Stimulated activated CD8-positive, alpha-beta memory T cell treated with anti-CD3 and anti-CD28 coated beads, Interleukin-15, amount 100 ng/mL, for 48 hours (primary cell): ENCODE measurements at places on chromosomes 5 and 9.

- DNase-seq = no peak
These were observed 56.0 kb upstream of the OR13F1 start for GRCh38 chr9:104448036-104448435.

GRCh38 chr5:157449011-157449723 is 10.8 kb upstream of the NIPAL4 start:
- no peak for DNase-seq

- DNase-seq = no peak
These were observed 142.5 kb upstream of the LPAR1 start for GRCh38 chr9:111180811-111181210.

DNA sequence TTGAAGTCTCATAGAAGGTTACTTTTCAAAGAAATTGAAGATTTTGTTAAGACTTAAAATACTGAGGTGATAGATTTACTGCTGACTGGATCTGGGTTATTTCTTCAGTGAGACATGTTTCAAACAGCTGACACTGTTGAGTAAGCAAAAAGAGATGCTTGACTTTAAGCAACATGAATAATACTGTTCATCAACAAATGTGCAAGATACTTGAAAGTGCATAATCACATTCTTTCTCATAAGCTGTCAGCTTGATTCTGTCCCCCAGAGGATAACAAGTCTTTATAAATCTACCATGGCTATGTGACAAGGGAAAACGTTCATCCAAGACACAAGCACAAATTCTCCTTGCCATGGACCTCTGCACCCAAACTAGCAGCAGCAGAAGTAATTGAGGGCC is 260.1 kb upstream of the CDH18 start:
- no peak for DNase-seq

DNA sequence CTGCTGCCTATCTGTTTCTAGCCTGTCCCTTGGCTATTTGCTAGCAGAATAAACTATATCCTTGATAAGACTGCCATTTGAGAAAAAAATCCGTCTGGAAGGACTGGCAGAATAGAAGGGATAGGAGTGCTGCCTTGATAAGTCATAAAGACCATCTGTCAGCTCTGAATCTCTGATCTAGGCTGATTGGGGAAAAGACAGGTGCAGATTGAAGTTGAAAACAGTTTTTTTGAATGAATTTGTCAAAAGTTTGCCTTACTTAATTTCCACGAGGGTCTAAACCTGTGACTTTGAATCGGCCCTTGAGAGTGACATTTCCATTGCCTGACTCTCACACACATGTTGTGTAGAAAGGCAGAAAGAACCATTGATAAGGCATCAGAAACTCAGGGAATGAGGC is 218.6 kb downstream of the MAN2A1 start:
- no peak for DNase-seq

- DNase-seq = no peak
These were observed 279.3 kb upstream of the DAP start for GRCh38 chr5:11040345-11040744.

GRCh38 chr5:67409126-67409777 is 212.7 kb upstream of the CD180 start:
- no peak for DNase-seq

DNA sequence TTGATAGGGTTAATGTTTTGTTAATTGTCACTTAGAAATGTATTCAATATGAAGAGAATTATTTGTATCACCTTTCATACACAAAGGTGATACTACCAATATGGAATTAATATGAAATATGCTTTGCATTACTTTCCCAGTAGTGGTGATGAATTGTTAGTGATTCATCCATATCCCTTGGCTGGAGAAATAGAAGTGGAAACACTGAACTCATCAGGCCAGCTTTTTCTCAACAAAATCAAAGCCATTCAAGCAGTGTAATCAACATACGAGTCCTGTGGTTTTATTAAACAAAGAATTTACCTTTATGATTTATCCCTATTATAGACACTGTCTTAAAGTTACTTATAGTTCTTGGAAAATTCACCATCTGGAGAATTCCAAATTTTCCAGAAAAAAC is 264.0 kb upstream of the MEF2C start:
- no peak for DNase-seq

DNA sequence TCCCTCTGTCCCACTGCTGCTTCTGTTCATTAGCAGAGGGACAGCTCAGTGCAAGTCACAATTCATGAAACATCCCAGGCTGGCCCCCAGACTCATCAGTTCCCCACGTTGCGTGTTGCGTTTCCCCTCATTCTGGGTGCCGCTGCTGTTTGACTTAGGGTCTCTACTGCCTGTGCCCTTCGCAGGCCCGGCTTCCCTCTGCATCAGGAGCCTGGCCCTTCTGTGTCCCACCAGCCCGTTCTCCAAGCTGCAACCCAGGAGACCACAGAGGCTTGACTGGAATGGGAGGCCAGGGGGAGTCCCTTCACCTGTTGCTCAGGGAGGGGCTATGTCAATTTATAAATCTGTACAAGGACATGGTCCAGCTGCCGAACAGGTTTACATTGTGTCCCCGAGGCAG is 53.9 kb upstream of the SUSD3 start:
- no peak for DNase-seq

DNA sequence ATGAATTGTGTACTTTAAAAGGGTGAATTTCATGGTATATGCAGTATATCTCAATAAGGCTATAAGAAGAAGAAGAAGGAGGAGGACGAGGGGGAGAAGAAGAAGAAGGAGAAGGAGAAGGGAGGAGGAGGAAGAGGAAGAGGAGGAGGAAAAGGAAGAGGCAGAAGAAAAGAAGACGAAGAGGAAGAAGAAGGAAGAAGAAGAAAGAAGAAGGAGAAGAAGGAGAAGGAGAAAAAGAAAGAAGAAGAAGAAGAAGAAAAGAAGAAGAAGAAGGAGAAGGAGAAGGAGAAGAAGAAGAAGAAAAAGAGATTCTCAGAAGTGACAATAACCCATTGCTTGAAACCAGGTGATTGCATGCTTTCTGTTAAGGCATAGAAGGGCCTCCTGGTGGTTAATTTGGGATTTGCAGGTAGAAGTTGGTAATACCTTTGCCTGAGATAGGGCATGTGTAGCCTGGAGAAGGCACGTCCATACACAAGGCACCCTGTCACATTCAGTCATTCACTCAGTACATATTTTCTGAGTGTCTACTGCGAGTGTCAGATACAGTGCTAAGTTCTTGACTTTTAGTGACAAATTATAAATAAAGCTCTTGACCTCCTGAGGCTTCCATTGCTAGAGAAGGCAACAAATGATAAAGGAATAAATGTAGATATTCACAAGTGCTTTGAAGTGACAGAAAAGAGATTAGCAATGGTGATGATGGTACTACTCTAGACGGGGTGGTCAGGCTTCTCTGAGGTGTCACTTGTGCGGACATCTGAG is 231.3 kb downstream of the NPR3 start:
- DNase-seq = no peak

DNA sequence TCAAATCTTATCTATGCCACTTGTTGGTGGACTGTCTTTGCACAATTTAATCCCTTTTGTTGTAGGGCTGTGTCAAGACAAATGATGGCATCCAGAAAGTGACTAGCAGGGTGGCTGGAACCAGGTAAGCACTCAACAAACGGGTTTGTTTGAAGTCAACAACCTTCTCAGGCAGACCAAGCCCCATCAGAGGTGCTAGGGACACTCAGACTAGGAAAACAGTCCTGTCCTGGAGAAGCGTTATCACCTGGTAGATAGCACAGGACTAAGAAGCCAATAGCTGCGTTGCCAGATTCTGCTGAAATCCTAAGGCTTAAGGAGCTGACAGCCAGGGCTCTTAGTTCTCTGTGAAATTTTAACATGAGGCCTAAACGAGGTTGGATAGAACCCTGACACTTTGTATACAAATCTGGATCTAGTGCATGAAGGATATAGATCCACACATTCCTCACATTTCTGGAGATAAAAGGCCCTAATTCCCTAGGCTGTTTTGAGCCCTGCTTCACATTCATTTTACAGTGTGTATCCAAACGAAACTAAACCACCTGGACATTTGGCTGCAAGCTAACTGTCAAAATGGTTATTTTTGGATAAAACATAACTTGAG is 179.8 kb downstream of the DCP2 start:
- DNase-seq = no peak

DNA sequence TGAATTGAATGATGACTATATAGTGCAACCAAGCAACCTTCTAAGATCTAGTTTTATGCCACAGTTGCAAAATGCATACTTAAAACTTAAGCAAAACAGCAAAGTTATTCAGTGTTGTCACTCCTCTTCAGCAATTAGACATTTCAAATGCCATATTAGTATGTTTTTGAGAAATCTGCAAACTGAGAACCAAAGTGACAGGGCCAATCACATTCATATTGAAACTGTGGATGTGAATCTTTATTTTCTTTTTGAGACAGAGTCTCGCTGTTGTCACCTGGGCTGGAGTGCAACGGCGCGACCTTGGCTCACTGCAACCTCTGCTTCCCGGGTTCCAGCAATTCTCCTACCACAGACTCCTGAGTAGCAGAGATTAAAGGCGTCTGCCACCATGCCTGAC is 249.2 kb upstream of the EFNA5 start:
- DNase-seq = no peak

DNA sequence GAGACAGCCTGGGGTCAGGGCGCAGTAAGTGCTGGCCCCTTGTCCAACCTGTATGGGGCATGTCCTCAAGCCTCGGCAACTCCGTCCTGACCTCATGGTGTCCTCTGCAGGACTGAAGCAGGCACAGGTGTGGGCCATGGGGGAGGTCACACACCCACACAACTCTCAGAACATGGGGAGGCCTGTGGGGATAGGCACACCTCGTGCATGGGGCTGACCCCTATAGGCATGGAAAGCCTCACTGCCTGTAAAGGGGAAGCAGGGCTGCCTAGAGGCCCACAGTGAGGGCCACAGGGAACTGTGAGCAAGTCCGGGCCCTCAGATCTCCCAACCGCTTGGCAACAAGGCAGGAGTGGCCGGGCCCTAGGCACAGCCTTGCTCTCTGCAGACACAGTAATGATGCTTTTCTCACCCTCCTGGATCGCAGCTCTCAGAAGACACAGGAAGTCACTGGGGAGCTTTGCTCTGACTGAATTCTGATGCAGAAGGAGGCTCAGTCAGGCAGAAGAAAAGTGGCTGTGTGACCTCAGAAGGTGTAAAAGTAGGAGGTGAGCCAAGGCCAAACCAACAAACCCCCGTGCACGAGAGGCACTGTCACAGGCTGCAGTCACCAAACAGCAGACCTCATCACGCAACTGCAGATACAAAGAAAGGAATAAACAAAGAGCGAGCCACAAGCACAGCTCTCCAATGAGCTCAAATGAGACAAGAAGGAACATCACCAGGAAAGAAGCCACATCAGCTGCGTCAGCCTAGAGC is 5.4 kb downstream of the IPPK start:
- no peak for DNase-seq

- no peak for DNase-seq
These were observed 4.0 kb downstream of the CMBL start for GRCh38 chr5:10303699-10304170.

- no peak for DNase-seq
These were observed 788 bp downstream of the ZNF346 start for GRCh38 chr5:177023303-177023664.

DNA sequence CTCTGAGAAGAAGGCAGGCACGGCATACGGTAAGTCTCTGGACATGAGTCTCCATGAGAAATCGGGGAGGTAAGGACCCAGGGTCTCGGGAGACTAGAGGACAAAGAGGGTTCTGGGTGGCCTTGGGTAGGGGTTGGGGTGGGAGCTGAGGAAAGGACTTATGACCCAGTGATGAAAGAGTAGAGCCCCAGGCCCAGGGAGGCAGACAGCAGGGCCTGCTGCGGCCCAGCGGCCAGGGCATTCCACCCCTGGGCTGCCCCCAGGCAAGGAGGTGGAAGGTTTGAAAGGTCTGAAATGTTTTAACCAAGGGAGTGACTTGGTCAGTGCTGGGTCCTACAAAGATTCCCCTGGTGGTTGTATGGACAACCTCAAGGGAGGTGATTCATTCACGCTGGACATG is 89.1 kb downstream of the CRB2 start:
- DNase-seq = no peak

DNA sequence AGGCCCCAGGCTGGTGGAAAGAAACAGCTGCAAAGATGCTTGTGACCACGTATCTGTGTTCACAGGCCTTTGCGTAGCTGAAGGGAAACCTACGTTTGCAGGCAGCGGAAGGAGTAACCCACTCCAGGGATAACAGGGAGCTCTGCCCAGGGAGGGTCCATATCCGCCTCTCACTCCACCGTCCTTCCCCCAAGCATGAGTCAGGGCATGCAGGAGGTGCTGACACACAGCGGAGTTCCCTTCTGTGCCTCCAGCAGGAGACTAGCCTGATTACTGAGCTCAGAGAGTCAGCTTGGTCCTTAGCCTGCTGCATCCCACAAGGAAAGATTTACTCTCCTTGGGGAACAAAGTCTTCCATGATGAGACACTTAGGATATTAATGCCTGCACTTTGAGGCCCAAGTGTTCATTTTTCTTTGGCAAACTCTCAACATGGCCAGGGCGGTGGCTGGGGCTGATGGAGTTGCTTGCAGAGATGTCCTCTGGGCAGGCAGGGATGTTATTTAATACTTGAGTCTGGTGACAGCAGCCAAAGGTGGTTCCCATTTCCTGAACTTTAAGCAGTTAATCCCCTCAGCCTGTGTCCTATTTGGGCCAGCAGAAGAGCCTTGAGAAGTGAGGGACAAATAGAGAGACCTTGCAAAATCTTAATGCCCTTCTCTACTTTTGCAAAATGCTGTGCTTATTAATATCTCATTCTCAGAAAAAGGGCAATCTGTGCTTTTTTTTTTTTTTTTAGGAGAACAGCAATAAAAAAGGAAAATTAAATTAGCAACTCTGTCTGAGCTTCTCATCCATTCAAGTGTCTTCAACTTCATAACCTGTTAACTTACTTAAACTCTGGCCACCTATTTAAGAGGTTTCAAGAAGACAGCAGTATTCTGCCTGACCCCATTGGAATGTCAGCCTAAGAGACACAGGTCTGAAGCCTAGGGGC is 222.1 kb downstream of the HSPA4 start:
- DNase-seq = no peak

GRCh38 chr9:90433398-90433941 is 209.2 kb downstream of the DIRAS2 start:
- no peak for DNase-seq
